Stimulated activated CD8-positive, alpha-beta memory T cell treated with anti-CD3 and anti-CD28 coated beads, Interleukin-4, amount 100 ng/mL, for 4 hours (primary cell): ENCODE measurements at places on chromosomes 6 and 20.

- no peak for DNase-seq
These were observed 279.9 kb upstream of the CITED2 start for GRCh38 chr6:139654309-139654708.

DNA sequence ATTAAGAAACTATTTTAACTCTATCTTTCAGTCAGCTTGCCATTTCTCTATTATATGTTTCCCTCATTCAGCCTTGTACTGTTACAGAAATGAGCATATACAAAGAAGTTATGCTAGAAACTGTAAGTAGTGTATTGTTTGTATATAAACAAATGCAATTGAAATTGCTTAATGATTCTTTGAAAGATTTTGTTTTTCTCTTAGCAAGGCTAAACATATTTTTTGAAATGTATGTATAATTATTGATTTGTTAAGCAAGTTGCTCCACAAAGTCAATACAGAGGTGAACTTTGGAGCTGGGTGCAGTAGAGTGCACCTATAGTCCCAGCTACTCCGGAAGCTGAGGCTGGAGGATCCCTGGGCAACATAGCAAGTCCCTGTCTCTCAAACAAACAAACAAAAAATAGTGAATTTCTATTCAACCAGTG lies 253.6 kb downstream of the RNGTT start:
- DNase-seq, result no peak

- no peak for DNase-seq
These were observed 283.4 kb upstream of the TBX18 start for GRCh38 chr6:85047818-85048217.

GRCh38 chr20:8431538-8432434 lies 299.7 kb downstream of the PLCB1 start:
- no peak for DNase-seq

GRCh38 chr20:21513181-21513663 lies 642 bp downstream of the NKX2-2 start:
- no peak for DNase-seq

- no peak for DNase-seq
These were observed 157.6 kb upstream of the INSM1 start for GRCh38 chr20:20210327-20210726.

DNA sequence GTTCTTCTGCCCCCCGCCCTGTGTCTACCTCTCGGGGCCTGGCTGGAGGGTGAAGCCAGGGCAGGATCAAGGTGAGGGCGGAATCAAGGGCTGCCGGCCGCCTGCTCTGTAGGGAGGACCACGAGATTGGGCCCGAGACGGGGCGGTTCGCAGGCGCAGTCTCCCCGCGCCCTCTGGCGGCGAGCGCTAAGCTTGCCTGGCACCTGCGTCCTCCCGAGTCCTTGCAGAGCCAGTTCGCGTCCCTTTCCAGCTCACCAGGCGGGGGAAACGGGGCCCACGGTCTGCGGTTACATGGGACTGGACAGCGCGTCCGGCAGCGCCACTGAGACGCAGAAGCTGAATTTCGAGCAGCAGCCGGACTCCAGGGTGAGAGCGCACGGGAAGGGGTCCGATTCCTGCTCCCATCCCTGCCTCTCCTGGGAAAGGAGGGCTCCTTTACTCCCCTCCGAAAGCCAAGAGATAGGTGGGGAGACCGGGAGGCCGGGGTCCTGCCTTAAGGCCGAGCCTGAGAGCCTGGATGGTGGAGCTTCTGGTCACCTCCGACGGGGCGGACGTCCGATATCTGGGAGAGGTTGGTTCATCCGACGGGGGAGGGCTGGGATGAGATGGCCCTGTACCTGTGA lies 3.6 kb upstream of the MATN4 start:
- DNase-seq, result peak; percentile 25

DNA sequence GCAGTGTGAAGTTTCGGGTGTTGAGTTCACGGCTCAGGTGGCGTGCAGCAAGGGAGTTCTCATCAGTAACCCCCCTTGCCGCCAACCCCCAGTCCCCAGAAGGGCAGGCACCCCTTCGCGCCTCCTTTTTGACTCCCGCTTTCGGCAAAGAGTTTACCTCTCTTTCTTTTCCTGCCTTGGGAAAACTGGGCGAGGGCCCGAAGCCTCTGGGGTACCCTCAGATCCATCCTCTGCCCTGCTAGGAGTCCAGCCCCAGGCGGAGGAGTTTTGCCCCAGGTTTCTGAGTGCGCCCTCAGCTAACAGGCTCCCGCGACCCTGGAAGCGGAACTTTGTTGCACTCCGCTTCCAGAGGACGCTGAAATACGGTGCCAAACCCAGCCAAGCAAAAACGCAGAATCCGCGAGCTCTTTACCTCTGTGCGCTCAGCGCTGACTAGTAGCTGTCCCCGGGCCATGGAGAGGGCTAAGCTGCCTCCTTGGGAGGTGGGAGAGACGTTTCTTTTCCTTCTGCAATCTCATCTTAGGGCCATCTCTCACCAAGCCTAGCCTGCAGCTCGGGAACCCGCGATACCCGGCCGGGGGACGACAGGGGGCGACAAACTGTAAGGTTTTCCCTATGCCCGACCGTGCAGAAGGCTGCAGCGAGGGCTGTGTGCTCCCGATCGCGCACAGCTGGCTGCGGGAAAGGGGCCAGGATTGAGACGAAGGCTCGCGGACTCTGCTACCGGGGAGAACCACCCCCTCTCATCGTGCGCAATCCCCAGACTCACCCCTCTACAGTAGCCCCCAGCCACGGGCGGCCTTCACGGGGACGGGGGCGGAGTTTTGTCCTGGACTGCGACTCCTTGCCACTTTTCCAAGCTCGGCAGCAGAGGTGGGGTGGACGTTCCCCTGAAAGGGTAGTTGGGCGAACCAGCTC lies 2.7 kb upstream of the PAX1 start:
- DNase-seq, result no peak

DNA sequence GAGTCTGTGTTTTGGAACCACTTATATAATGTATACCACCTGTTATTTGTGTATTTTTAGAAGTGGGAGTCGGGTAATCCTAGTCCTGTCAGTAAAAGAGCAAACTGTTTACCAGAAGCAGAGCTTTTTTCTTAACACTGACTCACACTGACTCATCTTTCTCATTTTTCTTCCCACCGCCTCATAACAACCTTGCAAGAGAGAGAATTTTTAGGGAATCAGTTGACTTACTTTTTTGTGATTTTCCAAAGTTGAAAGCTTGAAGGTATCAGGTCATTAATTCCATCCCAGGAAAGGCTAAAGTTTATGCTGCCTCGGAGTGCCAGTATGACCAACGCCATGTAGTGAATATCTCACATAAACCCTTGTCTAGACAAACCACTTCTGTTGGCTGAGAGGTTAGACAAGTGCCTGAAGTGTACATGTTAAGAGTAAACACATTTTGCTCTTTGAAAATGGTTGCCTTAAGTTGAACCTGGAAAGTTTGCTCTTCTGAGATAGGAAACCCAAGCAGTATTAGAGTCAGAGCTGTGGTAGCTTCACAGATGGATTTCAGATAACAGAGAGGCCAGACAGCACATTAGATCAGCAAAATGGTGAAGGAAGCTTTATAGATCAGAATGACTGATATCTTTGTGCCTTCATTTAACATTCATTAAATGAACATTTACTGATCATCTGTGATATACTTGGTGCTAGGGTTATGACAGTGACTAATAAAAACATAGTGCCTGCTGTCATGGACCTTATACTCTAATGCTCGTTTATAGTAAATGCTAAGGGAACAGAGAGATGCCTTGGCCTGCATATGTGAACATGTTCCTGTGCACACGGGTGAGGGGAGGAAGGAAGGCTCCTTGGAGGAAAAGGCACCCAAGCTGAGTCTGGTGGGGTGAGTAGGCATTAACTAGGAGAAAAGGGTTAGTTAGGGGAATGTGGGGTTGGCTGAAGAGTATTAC lies 29.1 kb upstream of the PKIG start:
- no peak for DNase-seq
